ENCODE measurements at places on chromosomes 4 and X.

DNA sequence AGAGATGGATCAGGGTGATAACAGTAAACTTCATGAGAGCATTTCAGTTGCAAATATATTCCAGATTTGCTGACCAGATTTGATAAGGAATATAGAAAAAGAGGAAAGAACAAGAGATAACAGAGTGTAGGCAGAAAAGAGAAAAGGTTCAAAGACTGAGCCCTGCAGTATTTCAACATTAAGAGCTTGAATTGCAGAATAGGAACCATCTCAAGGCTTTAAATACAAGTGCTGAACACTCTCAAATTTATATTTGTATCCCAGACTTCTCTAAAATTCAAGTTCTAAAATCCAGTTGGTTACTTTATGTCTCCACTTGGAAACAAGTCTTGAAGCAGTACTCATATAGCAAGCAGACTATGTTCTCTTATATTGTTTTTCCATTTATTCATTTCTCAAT lies 9.7 kb upstream of the MYOZ2 start:
- DNase-seq: no peak

GRCh38 chr4:8759987-8760386 lies 111.7 kb downstream of the HMX1 start:
- DNase-seq: no peak

DNA sequence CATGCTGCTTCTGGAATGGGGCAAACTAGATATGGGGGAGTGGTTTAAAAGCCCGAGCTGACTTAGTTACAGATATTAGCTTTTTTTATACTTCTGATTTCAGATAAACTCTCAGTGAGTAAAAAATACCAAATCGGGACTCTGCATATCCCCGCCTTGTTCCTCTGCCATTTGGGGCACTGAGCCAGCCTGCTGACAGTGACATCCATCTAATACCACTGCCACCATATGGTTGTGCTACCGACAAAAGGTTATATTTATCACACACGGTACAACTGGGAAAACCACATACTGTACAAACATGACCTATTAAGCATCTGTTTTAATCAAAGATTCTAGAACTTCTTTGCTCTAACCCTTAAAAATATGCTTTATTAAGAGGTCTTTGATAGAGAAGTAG lies 78.7 kb downstream of the GALNT7 start:
- no peak for DNase-seq

GRCh38 chr4:34466411-34466810 lies 1777.9 kb downstream of the ARAP2 start:
- DNase-seq: no peak

DNA sequence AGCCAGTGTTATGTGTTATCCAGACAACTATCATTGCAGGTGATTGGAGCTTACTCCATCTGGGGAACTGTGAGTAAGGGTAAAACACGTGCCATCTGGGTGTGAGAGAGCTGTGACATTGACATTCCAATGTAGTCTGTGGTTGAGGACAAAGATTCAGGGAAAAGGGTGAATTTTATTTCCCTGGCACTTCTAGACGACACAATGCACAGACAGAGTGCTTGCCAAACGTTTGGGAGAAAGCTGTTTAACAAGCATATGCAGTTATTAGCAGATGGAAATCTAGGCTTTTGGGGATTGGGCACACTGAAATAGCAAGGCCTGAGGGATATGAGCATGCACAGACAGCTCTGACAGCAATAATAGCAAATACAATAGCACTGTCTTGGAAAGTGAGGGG lies 21.3 kb upstream of the CTSO start:
- no peak for DNase-seq

- no peak for DNase-seq
Observed at GRCh38 chrX:132664273-132664672, 175.4 kb upstream of the MBNL3 start.

GRCh38 chr4:95979961-95980876 lies 140.3 kb downstream of the PDHA2 start:
- no peak for DNase-seq

- no peak for DNase-seq
Observed at GRCh38 chr4:2511645-2512131, 24.8 kb upstream of the FAM193A start.

DNA sequence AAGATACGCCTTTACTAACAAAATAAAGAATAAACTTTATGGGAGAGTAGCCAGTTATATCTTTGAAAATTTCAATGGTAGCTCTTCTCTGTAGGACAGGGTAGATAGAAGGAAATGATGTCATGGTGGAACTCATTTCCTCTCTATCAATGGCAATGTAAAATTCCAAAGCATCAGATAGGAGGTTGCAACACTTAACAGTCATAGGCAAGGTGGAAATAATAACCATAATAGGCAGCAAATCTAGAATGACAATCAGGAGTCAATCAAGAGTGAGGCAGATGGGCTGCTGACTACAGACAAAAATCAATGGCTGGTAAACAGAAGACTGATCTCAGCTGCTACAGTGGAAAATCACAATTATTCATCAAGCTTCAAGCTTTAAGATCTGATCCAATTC lies 53.9 kb upstream of the TET2 start:
- no peak for DNase-seq

DNA sequence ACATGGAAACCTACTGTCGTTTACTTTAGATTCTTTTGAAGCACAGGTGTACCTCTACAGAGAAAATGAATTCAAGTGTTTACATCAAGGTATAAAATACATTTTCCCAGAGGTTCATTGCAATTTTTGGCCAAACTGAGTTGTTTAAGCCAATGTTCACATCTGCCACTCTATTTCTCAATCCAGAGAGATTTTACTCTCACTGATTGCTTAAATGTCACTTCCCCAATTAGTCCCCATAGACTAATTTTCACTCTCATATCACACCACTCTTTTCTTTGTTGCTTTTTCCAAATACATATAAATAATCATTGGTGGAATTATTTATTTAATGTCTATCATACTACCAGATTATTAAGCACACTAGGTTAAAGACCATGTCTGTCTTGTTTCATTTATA lies 271.8 kb downstream of the PPP3CA start:
- no peak for DNase-seq

GRCh38 chr4:130563185-130563888 lies 1467.4 kb downstream of the C4orf33 start:
- no peak for DNase-seq

- no peak for DNase-seq
Observed at GRCh38 chr4:162117051-162117450, 46.7 kb downstream of the FSTL5 start.

- no peak for DNase-seq
Observed at GRCh38 chrX:6049132-6049531, 179.5 kb downstream of the NLGN4X start.

- DNase-seq: no peak
Observed at GRCh38 chr4:144715230-144715629, 69.3 kb downstream of the HHIP start.

- no peak for DNase-seq
Observed at GRCh38 chr4:78320349-78320935, 231.1 kb upstream of the ANXA3 start.

- DNase-seq: no peak
Observed at GRCh38 chrX:41737065-41737464, 13.1 kb downstream of the GPR82 start.

GRCh38 chrX:84357296-84357695 lies 145.0 kb downstream of the HDX start:
- no peak for DNase-seq

GRCh38 chrX:23845351-23845817 lies 62.4 kb downstream of the APOO start:
- no peak for DNase-seq

- DNase-seq: no peak
Observed at GRCh38 chrX:30301963-30302362, 7.2 kb downstream of the NR0B1 start.

GRCh38 chr4:89957046-89957926 lies 62.6 kb downstream of the MMRN1 start:
- no peak for DNase-seq

DNA sequence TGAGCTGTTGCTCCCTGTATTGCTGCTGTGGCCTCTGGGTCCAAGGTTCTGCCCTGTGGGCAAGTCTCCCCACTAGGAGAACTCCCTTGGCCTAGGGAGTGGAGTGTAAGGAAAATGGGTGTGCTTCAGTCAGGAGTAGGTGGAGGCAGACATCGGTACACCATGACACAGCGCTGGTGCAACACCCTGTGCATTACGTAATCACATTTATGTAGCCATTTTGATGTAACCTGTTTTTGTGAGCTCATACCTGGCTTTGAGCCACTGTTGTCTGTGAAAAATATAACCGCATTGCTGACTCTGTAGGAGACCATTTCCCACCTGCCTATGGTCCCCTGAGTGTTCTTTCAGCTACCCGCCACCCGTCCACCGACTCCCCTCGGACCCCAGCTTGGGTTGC lies 700.5 kb upstream of the AGA start:
- no peak for DNase-seq

DNA sequence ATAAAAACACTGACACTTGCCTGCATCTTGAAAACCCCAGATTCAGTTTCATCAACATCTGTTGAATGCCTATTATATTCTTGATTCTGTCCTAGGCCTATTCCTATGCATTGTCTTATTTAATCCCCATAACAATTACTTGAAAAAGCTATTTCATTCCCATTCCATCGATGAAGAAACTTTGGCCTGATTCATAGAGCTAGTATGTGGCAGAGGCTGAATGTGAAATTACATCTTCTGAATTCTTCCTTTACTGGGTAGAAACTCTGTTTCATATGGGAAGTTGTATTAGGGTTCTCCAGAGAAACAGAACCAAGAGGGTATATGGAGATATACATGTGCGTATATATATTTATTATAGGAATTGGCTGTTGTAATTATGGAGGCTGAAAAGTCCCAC lies 35.0 kb upstream of the SLC4A4 start:
- no peak for DNase-seq

GRCh38 chr4:98406819-98407218 lies 145.6 kb downstream of the RAP1GDS1 start:
- no peak for DNase-seq

- DNase-seq: no peak
Observed at GRCh38 chr4:112508356-112508755, 7.6 kb downstream of the NEUROG2 start.

DNA sequence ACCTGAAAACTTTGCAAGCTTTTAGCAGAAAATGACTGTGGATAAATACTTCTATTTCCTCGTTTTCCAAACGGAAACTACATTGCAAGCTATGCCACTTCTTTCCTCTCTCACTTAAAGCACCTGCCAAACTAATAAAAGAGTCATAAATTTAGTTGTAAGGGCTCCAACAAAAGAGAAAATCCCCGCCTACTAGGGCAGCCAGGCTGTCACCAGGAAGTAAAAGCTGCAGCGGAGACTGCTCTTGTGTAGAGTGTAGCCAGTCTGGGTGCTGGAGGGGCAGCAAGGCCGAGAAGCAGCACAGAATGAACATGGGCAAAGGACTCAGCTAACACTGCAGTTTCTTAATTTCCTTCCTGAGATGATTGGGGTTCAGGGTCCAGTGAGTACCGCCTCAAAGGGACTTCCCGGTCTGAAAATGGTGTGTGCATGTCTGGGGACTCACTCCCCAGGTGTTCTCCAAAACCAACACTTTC lies 89.3 kb upstream of the MAML3 start:
- DNase-seq: no peak

DNA sequence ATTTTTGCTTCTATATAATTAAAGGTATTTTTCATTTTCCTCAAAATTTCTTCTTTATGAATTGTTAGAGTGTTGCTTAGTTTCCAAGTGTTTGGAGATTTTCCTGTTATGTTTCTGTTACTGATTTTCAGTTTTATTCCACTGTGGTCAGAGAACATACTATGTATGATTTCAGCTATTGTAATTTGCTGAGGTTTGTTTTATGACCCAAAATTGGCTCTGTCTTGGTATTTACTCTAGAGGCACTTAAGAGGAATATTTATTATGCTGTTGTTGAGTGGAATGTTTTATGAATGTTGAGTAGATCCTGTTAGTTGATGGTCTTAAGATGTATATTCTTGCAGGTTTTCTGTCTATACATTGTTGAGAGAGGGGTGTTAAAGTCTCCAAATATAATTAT lies 263.5 kb downstream of the PABPC4L start:
- no peak for DNase-seq

GRCh38 chr4:53693909-53694308 lies 102.6 kb upstream of the LNX1 start:
- DNase-seq: no peak

DNA sequence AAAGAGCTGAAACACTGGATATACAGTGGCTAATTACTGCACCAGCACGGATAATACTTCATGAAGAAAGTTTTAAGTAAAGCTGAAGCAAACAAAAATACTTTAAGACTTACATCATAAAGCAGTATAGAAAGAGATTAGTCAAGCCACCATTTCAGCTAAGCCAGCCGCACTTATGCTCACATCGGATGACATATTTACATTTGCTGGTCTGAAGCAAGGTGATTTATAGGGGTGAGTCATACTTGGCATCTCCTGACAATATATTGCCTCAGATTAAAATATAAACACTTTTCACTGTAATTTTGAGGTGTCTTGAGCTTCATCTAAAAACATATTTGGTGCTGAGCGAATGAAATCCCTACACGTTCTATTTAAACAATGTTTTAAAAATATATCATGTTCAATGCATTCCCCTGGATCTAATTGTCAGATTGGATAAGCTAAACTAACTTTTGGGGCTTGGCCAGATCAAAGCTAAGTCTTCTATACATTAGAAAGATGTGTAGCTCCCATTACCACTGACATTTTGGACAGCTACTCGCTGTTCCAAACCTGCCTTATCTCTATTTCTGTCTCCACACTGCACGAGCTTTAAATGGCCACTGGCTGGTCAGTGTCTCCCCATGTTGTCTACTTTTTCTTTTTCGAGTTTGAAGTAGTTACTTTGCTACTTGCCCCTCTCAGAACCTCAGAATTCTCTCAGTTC lies 103.2 kb downstream of the VCX2 start:
- no peak for DNase-seq

DNA sequence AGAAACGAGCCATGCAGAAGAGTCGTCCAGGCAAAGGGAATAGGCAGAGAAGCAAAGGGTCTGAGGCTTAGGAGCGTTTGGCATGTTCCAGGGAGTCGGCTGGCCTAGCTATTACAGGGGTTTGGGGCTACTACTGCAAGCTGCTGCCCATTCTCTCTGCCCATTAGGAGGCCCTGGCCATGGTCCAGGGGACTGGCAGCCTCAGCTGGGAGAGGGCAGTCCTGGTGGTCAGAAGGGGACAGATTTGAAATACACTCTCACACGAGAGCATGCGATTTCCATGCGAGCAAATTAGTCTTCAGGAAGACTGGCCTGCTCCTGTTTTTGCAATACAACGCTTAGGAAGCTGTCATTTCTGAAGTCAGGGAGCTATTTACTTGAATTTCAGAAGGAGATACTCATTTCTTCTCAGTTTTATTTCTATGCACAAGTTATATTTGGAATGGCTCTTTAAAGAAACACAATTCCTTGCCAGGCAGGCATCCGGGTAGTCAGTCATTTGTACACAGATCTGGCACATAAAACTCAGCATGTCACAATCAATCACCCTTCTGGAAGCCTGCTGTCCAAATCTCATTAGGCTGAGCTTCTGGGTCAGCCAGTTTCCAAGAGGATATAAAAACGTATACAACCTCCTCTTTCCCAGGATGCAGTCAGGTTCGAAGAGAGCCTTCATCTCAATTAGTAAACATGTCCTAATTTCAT lies 27.0 kb downstream of the PROM1 start:
- no peak for DNase-seq
